ENCODE measurements at places on chromosomes 1 and 21.

DNA sequence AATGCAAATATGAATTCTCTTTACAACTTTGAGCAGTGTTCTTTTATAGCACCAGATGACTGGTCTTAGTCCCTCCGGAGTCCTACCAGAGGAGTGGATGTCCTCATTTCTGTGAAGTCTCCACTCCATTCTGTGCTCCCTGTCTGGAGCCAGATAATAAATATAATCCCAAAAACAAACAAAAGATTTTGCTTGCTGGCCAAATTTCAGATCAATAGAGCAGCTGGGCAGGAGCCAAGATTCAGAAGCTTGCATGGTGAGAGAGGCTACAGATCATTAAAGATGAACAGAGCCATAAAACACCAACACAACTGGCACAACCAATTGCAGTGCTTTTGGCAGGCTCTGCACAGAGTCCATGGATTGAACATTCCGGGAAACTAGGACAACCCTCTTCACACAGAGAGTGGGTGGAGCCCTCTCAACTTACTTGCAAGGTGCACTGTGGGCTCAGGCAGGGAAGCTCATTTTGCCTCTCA is 231.5 kb upstream of the SNX7 start:
- DNase-seq, result no peak

DNA sequence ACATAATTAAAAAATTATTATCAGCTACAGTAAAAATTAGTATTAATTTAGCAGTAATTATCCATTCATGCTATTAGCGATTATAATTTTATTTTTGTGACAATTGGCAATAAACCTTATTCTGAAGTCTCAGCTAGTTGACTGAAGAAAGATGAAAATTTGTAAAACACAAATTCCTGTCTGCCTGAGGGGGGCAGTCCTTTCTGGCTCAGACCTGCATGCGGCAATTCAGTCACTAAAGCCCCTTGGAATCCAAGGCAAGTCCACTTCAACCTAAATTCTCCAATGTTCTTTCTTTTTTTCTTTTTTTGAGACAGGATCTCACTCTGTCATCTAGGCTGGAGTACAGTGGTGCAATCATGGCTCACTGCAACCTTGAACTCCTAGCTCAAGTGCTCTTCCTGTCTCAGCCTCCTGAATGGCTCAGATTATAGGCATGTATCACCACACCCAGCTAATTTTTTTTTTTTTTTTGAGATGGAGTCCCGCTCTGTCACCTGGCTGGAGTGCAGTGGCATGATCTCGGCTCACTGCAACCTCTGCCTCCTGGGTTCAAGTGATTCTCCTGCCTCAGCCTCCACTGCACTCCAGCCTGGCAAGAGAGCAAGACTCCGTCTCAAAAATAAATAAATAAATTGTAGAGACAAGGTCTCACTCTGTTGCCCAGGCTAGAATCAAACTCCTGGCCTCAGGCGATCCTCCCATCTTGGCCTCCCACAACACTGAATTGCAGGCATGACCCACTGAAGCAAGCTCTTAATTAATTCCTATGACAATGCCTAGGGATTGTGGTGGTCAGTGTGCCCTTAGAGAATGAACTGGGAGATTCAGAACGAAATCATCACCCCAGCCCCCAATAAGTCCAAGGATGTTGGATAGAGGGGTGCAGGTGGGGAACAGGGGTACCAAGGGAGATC is 24.2 kb upstream of the ITPKB start:
- DNase-seq, result no peak

DNA sequence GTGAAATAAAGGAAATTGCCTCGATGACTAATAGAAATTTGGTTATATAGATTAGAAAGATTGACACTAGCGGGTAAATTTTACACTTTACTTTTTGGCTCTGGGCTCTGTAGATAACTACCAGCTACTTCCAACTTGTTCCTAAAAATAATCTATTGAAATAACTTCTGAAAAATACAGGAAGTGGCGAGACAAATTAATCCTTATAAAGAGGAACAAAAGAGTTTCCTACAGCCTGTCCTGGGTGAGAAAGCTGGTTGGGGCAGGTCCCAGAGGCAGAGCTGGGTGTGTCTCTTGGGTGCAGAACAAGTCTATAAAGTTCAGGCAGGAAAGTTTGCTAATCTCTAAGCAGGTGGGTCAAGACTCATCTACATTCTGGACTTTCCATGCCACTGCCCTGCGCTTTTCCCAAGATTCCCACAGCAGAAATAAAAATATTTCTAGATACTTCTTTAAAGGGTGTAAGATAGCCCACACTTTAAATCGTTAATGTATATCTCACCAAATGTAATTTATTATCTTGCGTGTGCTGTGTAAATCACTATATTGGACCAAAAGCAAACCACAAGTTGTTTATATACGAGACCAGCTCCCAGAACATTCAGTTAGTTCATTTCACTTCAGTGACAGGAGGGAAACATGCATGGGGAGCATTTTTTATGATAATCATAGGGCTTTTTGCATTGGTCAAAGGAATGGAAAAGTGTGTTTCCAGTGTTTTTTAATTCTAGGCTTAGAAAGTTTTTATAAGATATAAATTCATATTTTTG is 70.1 kb upstream of the NRIP1 start:
- no peak for DNase-seq

- no peak for DNase-seq
Measured at GRCh38 chr1:181506563-181507353, 23.4 kb downstream of the CACNA1E start.

- DNase-seq, result no peak
Measured at GRCh38 chr1:196121181-196121580, 487.1 kb downstream of the KCNT2 start.

GRCh38 chr21:24436236-24436635 is 1171.0 kb downstream of the MRPL39 start:
- DNase-seq, result no peak

DNA sequence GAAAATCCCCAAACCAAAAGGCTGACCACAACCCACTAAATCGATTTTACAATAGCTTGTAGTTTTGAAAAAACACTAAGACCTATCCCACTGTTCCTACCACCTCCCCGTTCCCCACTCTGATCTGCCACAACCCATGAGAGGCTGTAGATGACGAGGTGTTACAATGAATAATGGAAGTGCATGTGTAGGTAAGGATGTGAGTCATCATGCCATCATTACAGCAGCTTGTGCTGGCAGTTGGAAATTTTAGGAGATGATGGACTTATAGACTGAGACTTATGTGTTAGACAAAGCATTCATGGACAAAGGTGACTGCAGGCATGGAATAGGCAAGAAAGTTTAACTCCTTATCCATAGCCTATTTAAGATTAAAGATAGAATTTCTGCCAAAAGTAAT is 184.7 kb upstream of the CACYBP start:
- DNase-seq, result no peak

GRCh38 chr1:107183011-107183410 is 42.2 kb downstream of the NTNG1 start:
- DNase-seq, result no peak

GRCh38 chr1:154398141-154398540 is 7.0 kb upstream of the IL6R start:
- no peak for DNase-seq

DNA sequence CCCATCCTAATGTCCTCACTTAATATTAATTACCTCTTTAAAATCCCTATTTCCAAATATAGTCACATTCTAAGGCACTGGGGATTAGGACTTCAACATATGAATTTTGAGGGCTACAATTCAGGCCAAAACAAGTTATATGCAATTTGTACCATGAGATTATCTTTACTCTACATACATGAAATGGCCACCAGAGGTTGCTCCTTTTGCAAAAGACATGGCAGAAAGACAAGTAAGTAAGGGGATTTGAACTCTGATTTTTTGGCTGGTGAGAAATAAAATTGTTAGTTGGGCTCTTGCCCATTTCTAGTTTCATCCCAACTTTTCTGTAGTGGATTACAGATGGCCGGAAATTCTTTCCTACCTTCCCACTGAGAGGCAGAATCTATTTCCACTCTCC is 4.8 kb upstream of the ALG6 start:
- no peak for DNase-seq

DNA sequence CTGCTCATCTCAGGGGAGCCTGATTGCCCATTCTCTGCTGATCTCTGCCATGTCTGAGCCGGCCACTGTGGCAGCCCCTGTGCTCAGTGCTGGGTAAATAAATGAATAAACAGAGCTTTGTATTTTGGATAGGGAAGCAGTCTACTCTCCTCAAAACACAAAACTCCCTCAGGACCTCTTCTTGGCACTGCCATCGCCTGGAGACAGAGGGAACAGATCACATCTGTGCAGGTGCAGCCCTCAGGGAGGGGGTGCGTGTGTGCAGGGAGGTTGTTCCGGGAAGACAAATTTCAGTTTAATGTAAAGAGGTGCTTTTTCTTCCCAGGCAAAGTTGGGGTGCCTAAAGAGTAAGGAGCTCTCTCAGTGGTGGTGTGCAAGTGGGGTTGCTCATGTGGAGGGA is 7.7 kb upstream of the FAM167B start:
- DNase-seq, result no peak

DNA sequence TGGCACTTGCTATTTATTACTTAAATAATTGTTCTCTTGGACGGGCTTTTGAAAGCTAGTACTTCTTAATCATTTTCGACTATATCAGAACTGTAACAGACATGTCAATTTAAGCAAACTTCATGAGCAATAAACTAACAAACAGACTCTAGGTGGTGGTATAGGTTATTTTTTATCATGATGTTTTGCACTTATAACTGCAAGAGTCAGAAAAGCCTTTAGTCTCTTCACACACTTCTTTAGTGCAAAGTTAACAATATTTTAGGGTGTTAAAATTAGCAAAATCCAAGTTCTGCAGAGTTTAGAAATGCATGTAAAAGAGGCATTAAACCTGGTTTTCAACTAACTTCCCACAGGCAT is 2.2 kb downstream of the NRIP1 start:
- DNase-seq, result no peak

DNA sequence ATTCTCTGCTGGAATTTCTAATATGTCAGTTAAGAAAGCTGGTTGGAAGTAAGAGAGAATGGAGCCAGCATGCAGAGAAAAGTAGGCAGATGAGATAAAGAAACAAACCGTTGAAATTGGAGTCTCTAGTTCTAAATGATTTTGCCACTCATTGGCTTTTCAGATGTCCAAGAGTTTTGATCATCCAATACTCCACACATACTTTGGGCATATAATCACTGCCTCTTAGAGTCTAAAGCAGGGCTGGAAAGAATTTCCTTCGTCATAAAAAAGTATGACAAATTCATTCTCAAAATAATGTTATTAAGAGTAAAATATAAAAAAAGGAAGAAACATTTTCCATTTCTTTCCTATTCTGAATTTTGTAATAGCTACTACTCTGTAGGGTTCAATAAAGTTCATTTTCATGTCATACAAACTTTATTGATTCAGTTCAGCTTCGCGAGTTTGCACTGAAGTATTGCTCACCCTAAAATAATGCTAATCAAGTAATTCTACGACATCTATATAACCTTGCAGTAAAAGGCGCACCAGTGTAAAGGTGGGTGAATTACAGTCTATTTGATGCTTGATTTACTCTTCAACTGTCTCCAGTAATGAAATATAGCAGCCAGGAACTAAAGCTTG is 1556.6 kb downstream of the NCAM2 start:
- no peak for DNase-seq

DNA sequence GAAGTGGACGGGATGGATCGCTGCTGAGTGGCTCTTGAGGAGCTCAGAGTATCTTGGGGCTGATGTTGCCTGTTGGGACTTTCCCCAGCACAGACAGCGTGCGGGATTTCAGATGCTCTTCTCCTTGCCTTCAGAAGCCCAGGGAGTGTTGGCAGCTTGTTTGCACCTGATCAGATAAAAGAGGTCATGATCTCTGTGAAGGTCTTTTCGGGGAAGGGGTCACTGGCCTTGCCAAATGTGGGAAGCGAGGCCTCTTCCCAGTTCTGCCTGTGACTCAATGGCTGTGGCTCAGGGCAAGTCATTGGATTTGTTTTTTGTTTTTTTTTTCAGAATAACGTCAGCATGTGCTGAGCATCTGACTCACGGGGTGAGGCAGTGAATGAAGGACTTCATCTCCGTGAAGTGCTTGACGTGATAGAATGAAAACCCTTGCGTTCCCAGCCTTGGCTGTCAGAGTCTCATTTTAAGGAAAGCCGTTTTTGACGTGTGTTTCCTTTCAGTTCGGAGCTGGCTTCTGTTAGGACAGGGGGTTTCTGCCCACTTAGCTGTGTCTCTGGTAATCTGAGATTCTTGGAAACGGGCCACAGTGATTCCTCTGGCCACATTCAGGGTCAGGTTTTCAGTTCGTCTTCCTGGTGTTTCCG is 46.7 kb downstream of the GALNT2 start:
- peak; percentile 66 for DNase-seq

GRCh38 chr1:192557841-192558595 is 17.6 kb upstream of the RGS1 start:
- no peak for DNase-seq

DNA sequence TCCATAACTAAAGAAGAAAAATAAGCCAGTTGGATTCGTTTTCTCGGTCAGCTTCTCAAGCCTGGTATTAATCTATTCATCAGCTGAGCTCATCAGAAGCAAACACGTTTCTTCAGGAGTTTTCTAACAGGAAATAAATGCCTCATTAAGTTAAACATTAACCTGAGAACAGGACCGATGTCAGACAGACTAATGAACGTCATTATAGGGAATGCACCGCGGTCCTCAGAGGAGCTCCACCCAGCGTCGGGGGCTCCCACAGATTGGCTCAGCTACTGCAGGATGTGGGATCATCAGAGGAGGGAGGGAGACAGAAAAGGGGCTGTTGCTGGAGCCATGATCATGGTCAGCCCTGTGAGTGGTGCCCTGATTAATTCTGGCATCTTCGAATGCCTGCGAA is 615.4 kb downstream of the PTPRU start:
- DNase-seq, result no peak

GRCh38 chr1:185823467-185823866 is 89.3 kb downstream of the HMCN1 start:
- peak; percentile 1 for DNase-seq
